ENCODE measurements at places on chromosomes 3 and 15. TPM values are rescaled to one million over a fixed set of nuclear protein-coding genes. Genes with fewer than 3 reads are reported as not detected.

DNA sequence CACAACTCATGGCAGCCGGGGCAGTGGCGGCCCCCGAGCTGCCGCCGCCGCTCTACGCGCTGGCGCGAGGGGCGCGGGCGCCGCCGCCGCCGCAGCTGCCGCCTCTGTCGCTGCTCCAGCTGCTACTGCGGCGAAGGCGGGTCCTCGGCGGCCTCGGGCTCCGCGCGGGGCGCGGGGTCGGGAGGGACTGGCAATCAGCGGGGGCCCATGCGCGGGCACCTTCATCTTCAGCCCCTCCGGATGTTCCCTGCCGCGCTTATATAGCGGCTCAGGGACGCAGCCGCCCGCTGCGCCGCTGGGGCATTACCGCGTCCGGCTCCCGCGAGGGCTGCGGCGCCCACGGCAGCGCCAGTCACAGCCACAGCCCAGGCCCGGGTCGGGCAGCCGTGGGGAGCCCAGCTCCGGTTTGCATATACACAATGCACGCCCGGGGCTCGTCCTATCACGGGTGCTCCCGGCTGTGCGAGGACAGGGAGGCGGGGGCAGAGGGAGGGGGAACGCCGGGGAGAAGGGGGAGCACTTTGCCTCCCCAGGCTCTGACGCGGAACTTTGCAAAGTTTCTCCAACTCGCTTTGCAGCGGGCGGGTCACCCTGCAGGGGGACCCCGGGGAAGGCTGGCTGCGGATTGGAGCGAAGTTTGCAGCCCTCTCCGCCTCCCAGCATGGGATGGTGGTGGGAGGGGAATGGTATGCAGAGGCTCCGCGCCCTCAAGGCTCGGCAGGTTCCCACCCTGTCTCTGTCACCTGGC lies at the start of gene VGLL3:
TSS of gene VGLL3 (minus strand) at position 416 of the 748 bp plus-strand sequence. CDS start at position 10, 406 bp downstream.
- DNase-seq, result peak; percentile 62

Gene LRRC31
- 0.38 TPM for polyA plus RNA-seq

DNA sequence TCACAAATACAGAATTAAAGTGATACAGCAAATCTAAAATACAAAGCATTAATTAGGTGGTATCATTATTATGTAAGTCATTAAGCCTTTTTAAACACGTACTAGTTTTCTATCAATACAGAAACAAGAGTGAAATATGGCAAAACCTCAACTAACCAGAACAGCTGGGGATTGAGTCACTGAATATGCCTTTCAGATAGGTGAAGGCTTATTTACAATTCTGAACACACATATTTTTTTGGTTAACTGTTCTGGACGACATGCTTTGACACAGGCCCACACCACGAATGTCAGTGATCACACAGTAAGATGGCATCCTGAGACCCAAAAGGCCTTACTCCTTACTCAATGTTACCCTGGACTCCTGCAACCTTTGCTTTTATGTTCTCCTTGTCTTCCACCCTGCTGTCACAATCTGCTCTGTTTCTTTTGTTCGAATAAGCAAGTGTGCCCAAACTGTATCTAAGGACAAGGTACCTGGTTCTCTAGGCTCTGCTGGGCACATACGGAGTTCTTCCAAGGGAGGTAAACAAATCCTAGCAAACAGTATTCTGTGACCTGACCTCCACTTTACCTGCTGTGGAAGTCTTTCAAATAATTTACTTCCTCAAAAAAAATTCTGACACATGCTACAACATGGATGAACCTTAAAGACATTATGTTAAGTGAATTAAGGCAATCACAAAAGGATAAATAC lies 7.0 kb downstream of the SFMBT1 start:
- no peak for DNase-seq

- DNase-seq, result no peak
These were observed 42.2 kb upstream of the B3GNT5 start for GRCh38 chr3:183210862-183211341.

Gene SLC22A13
- 4.4 TPM for polyA plus RNA-seq

- no peak for DNase-seq
These were observed 98.4 kb downstream of the NAALADL2 start for GRCh38 chr3:174957551-174958001.

- no peak for DNase-seq
These were observed 90.8 kb downstream of the ANXA2 start for GRCh38 chr15:60307034-60307433.

Gene GPR149
- not detected for polyA plus RNA-seq

DNA sequence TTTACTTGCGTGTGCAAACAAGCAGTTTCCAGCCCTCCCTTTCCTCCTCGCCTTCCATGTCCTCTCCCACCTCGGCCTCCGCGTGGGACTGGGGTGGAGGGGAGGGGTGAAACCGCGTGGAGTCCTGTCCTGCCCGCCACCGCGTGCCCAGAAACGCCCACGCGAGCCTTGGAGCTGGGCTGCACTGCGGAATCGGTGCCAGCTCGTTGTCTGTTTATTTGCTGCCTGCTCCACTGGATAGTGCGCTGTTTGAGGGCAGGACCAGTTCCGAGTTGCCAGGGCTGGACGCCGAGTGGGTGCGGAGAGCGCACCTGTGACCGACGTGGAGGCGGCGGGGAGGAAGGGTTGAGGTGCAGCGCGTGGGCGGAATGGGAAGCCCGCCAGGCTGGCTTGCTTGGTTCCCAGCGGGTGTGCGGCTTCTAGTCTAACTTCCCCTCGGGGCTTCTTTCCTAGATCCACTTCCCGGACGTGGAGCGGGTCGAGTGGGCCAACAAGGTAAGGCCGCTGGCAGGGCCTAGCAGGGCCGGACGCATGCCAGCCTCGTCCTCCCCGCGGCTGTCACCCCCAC lies 17.3 kb downstream of the ESYT3 start:
- DNase-seq, result no peak

DNA sequence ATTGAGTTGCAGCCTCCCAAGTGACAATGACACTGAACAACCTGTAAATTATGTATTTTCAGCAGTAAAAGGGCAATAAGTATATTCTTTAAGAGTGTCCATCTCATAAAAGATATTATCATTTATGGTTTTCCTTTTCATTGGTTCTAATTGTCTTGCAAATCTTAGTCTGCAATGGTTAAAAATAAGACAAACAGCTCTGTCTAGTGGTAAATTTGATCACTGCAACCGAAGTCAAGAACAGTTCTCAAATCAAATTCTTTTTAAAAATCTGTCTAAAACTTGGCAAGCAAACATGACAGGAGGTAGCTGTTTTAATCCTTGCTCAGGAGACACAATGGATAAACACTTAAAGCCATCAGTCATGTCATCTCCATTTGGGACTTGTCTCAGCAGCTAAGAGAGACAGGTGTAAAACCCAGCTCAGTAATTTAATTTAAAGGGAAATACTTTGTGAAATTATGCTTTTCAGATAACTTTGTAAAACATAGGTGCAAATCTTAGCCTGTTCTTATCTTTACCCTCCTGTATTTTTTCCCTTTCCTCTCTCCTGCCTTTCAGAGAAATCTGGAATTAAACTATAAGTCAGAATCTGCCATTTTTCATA lies 150.3 kb upstream of the ARHGEF26 start:
- peak; percentile 13 for DNase-seq

Gene ZPLD1
- 0.60 TPM for polyA plus RNA-seq

DNA sequence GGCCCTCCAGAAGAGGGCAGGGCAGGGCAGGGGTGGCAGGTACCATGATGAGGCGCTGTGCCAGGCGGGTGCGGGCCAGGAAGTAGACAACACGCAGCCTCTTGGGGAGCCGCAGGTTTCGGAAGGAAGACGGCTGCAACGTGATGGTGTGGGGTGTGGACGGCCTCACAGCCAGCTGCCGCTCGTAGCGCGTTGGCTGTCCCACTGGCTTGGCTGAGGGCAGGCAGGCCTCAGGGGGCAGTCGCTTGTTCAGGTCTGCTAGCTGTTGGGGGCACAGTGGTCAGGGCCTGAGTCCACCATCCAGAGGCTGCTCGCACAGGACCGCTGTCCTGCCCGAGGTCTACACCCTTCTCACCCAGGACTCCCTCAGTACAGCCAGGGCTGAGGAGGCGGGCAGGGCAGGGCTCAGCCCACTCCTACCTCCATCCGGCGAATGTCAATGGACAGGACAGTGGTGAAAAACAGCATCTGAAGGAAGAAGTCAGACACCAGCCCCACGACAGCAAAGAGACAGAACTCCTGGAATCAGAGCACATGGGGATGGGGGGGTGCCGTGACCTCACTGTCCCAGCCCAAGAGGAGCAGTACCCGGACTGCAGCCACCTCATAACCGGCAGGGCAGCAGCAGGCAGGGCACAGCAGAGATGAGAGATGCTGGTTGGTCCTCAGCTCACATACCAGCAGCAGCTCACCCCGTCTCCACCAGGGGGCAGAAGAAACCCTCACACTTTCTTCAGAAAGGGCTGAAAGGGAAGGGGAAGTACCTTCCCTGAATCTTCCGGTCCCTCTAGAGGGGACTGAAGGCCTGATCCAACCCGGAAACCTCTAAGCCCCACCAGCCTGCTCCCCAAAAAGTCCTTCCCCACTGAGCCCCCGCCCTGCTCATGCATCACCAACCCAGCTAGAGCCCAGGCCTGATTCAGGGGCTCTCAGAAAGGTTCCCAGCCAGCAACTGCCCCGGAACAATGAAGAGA lies 40.0 kb downstream of the PTPN23 start:
- DNase-seq, result peak; percentile 87

Gene MST1R
- polyA plus RNA-seq, result 2.8 TPM

Gene CDCP1
- 1.2 TPM for polyA plus RNA-seq

- DNase-seq, result no peak
These were observed 42.6 kb downstream of the FAM3D start for GRCh38 chr3:58623961-58624360.

DNA sequence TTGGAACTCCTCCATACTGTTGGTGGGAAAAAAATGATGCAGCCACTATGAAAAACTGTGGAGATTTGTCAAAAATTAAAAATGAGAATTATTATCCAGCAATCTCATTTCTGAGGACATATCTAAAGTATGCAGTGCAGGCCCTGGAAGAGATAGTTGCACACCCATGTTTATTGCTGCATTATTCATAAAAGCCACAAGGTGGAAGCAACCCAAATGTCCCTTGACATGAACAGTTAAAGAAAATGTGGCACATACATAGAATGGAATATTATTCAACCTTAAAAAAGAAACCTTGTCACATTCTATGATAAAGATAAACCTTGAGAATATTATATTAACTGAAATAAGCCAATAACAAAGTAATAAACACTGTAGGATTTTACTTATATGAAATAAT lies 80.9 kb upstream of the ARHGEF26 start:
- no peak for DNase-seq

DNA sequence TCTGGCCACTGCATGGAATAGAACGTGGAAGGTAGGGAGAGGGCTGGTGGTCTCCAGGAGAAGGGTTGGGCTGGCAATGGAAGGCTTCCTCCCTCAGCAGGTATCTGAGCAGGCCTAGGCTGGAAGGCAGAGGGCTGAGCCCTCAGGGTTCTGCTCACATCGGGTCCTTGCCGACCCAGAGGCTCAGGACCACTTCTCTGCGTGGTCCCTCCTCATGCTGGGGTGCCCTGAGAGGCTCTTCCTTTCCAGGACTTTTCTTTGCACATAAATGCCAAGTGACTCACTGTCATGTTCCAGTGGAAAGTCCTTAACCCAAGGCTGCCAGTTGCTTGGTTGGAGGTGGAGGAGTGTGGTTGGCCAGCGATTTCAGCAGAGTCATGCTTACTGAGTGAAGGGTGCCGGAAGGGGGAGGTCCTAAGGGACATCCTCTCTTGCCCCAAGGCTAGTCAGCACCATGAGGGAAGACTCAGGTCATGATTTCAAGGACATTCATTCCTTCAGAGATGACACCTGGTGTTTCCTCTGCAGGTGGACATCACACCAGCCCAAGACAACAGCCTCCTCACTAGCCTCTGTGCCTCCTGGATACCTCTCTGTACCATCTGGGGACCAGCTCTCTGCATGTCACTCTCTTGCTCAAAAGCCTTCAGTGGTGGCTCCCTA lies 8.2 kb downstream of the SLC6A6 start:
- no peak for DNase-seq

GRCh38 chr15:80010131-80010673 lies 39.2 kb upstream of the BCL2A1 start:
- no peak for DNase-seq

DNA sequence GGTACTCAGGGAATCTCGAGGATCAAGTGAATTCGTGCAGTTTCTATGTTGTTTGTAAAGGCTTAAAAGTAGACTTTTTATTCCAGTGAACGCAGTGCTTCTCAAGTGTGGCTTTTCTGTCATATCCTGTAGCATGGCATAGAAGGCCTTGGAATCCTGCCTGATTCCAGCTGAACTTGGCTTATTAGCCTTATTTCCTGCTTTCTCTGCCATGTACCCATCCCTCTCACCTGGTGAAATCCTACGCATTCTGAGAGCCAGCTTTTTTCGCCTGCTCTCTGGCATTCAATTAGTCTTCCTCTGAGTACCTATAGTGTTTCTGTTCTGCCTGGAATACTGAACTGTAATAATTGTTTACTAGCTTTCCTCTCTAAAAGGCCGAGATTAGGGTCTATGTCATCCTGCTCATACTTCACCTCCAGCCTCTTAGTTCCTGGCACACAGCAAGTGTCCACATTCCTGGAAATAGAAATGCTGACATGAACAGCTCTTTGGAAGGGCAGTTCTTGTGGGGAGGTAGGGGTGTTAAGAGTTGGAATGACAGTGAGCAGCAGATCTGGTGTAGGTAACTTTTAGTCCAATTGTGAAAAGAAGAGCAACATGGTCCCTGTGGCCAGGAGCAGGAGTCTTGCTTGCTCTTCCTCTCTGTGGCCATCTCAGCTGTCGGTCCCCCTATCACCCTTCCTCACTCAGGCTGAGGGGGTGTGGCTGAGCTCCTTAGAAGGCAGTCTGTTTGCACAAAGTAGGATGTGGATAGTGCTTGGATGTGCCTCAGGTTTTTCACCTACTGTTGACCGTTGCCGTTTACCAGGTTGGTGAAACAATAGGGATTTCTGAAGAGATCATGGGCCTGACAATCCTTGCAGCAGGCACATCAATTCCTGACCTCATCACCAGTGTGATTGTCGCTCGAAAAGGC lies 30.4 kb downstream of the SLC24A1 start:
- DNase-seq, result no peak

DNA sequence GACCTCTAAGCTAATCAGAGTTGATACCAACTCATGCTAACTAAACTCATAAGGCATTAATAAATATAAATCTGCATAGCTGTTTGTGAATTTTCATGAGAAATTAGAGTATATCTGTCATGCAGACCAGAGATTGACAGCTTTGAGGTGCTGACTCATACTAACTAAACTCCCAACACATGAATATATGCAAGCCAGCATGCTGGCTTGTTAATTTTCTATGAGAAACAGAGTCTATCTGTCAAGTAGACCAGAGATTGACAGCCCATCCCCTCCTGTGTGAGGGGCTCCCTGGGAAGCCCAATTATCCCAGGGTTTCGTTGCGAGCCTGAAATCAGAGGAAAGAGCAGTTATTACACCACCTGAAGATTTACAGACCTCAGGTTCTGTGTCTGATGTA lies 69.3 kb downstream of the CD47 start:
- DNase-seq, result no peak

Gene LDHAL6B
- 0.23 TPM for polyA plus RNA-seq

GRCh38 chr3:127224118-127224517 lies 31.2 kb downstream of the PRR23E start:
- no peak for DNase-seq

DNA sequence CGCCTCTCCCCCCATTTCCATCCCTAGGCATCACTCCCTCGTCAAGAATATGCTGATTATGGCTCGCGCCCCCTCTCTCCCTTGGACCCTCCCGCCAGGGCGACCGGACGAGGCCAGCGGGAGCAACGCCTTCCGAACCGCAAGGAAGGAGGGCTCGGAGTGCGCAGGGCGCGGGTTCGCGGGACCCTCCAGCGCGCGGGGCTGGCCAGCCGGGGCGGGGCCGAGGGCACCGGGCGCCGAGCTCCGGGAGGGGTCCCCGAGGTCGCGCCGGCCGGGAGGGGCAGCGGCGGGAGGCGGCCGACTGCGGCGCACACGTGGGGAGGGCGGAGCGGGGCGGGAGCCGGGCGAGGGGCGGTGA lies 483 bp downstream of the EHD4 start:
- no peak for DNase-seq

Gene PLSCR5
- polyA plus RNA-seq, result not detected

GRCh38 chr3:141280690-141281089 lies 49.1 kb downstream of the PXYLP1 start:
- no peak for DNase-seq
